ENCODE measurements at places on chromosomes 2 and 18.

- DNase-seq, result no peak
Measured at GRCh38 chr2:207202645-207203044, 36.9 kb upstream of the KLF7 start.

- no peak for DNase-seq
Measured at GRCh38 chr18:3524706-3525105, 74.7 kb downstream of the TGIF1 start.

- no peak for DNase-seq
Measured at GRCh38 chr2:118290411-118291250, 202.4 kb downstream of the INSIG2 start.

- DNase-seq, result no peak
Measured at GRCh38 chr2:154556607-154557006, 141.9 kb upstream of the KCNJ3 start.

- no peak for DNase-seq
Measured at GRCh38 chr18:50240080-50240563, 26.2 kb downstream of the CFAP53 start.

DNA sequence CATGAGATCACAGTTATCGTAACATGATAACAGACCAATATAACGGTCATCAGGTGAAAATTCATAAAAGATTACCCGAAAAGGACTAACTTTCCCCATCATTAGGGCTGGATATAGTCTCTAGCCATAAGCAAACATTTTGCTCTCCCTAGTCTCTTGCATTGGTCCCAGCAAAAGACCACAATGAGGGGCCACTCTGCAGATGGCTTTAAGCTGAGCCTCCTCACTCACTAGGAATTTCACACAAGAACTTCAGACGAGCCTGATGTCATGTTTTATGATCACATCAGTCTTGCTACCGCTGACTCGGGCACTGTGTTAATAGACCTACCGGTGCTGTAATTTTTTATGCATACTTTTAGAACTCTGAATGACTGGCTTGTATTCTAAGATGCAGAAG is 35.2 kb downstream of the STK17B start:
- DNase-seq, result no peak

- DNase-seq, result no peak
Measured at GRCh38 chr18:59988098-59988706, 88.4 kb downstream of the PMAIP1 start.

DNA sequence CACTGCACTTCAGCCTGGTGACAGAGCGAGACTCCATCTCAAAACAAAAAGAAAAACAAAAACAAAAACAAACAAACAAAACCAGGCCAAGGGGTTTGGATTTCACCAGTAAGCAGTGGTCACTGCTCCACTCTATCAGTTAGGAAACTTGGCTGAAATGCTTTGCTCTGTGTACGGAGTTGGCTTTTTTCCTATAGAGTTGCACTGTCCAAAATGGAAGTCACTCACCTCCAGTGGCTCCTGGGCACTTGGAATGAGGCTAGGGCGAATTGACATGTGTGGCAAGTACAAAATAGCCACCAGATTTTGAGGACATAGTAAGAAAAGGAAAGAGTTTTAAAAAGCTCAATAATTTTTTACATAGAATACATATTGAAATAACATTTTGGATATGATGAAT is 228.7 kb downstream of the LOXHD1 start:
- DNase-seq, result no peak

DNA sequence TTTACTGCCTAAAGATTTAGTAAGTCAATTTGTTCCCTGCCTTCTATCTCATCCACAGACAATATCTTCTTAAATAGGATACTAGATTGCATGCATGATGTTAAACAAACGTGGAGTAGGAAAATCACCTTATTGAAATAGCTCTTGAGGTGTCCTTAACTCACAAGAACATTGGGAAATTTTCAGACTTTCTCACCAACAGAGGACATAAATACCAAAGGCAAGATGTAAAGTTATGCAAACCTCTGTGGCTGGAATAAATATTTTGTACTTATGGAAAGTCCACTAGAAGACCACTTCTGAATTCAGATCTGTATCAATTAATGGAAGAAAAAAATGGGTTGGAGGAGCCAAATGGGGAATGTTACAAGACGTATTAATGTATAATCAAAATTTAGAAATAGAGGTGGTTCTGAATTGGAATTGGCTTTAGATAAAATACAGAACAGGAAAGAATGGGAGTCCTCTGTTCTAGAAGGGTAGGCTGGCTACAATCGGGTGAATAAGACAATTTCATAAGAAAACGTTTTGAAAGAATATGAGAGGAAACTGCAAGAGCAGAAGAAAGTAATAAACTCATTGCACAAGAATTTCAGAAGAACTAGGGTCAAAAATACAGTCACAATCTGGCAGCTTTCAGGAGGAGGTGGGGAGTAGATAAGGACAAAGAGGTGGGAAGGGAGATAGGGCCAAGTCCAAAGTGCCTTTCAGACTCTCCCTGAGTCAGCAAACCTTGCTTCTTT is 69.3 kb upstream of the FN1 start:
- no peak for DNase-seq

GRCh38 chr2:200089040-200089755 is 133.8 kb downstream of the MAIP1 start:
- DNase-seq, result no peak

GRCh38 chr2:15038366-15039364 is 406.1 kb downstream of the LRATD1 start:
- no peak for DNase-seq

Measured in liver (tissue), 10 donors.